Caudate nucleus (tissue), 63 donors: ENCODE measurements at places on chromosomes 4 and X.
A peak's percentile ranks its signal among the peaks of the same experiment; 100 is the strongest.

- no peak for DNase-seq
Measured at GRCh38 chrX:125952973-125953372, 213.1 kb downstream of the DCAF12L2 start.

DNA sequence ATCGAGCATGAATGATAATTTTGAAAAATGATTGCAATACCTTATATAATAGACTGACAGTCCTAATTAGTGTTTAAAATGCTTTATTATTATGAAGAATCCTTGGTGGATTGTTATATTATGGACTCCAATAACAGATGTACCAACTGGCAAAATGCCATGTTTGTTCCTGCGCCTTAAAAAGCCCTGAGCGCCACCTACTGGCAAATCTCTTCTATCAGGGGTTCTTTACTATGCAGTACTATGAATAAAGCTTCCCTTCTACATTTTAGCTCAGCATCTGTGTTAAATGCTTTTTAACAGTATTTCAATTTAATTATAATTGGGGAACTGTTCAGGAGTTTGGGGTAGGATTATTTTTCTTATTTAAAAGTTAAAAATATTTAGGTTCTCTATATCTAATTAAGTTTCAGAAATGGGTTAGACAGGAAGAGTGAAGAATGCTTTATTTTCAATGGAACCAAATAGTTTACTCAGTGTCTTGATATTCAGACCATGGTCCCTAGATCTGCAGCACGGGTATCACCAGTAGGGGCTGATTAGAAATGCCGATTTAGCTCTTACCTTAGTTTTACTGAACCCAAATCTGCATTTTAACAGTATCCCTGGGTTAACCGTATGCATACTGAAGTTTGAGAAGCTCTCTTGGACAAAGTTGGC lies 20.0 kb downstream of the CFAP97 start:
- peak; percentile 11 for DNase-seq

GRCh38 chr4:26766141-26766540 lies 94.5 kb upstream of the STIM2 start:
- DNase-seq: no peak

DNA sequence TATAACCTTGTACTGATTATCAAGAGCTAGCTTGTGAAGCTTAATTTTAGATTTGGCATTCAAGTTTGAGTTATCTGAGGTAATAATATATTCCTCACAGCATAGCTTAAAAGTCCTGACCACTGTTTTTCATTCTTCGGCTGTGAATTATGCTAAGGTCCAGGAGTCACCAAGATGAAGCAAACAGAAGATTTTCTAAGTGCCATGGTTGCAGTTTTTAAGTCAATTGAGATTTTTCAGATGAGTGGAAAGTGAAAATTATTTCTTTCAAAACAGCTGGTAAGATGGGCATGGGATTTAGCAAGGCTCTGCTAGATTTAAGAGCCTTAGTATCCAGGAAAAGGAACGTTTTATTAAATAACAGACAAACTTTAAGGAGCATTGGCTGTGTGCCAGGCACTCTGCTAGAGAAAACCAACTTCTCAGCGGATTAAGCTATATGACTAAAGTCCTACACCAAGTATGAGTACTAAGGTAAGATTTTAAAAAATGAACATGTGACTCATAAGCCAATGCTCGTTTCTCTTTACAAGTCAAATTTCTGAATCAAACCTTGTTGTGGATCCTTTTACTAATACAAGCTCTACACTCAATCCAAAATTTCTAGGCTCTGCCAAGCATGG lies 149.9 kb upstream of the IL15 start:
- no peak for DNase-seq

DNA sequence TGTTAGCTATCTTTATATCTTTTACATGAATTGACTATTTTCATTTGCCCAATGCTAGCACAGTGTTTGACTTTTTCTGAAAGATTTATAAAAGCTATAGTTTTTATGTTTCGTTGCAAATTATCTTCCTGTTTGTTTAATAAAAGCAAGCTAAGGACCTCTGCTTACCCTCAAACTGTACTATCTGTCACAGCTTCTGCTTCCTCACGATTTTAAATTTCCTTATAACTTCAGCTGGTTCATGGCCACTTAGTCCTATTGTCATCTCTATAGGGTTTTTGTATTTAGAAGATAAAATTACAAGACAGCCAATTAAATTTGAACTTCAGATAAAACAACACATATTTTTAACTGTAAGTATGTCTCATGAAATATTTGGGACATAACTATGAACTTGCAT lies 494.0 kb downstream of the PDGFC start:
- no peak for DNase-seq
